ENCODE measurements at places on chromosomes 13 and 19.

DNA sequence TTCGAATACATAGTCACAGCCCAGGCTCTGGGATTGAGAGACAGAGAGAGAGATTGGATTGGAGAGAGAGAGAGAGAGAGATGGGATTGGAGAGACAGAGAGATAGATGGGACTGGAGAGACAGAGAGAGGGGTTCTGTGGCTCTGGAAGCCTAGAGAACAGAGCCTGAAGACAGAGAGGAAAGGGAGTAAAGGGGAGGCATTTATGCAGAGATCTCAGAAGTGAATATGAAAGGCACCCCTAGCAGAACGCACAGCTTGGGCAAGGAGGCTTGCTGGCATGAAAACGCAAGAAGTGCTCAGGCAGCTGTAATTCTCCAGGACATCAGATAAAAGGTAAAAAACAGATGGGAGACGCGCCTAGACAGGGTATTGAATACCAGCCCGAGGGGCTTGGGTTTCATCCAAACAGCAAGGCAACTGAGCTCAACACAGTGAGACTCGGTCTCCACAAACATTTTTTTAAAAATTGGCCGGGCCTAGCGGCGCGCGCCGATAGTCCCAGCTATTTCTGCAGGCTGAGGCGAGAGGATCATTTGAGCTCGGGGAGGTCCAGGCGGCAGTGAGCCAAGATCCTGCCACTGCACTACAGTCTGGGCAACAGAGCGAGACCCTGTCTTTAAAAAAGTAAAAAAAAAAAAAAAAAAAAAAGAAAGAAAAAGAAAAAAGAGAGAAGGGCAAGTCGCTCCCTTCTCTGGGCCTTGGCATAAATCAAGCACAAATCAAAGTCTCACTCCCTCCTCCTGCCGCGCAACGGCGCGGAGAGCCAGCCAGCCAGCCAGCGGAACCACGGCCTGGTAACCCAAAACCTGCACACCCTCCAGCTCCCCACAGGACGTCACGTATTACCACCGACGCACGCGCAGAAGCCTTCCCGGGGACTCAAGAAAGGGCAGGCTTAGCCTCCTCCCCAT is 774 bp upstream of the PPP2R1A start:
- peak; percentile 85 for DNase-seq

- DNase-seq = peak; percentile 34
These were observed 434 bp upstream of the FNDC3A start for GRCh38 chr13:48975101-48975855.

GRCh38 chr13:44013758-44014291 is 134.1 kb downstream of the LACC1 start:
- DNase-seq = no peak

DNA sequence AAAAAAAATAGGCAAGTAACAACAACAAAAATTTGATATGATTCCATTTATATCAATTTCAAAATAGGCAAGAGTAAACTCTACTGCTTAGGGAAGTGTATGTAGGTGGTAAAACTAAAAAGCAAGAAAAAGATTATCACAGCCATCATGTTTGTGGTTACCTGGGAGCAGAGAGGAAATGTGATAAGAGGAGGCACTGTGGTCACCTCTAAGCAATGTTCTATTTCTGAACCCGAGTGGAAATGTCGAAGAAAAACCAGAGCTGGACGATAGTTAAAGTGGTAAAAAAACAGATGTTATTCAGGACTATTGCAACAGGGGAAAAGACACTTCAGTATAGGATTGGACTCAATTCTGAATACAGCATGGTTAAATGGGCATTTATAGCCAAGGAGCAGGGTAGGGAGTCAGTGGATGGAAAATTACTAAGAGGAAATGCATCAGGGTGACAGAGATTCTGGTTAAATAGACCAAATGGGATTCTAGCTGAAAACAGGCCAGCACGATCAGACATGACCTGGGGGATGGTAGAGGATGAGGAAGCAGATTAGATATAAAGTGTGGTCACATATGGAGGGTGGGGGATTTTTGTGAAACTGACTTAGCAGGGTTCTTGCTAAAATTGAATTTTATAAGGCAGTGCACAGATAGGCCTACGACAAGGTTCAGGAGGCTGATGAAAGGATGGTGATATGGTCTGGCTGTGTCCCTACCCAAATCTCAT is 6.0 kb upstream of the TEX30 start:
- no peak for DNase-seq

- no peak for DNase-seq
These were observed 32.9 kb downstream of the TSHZ3 start for GRCh38 chr19:31316201-31316951.

DNA sequence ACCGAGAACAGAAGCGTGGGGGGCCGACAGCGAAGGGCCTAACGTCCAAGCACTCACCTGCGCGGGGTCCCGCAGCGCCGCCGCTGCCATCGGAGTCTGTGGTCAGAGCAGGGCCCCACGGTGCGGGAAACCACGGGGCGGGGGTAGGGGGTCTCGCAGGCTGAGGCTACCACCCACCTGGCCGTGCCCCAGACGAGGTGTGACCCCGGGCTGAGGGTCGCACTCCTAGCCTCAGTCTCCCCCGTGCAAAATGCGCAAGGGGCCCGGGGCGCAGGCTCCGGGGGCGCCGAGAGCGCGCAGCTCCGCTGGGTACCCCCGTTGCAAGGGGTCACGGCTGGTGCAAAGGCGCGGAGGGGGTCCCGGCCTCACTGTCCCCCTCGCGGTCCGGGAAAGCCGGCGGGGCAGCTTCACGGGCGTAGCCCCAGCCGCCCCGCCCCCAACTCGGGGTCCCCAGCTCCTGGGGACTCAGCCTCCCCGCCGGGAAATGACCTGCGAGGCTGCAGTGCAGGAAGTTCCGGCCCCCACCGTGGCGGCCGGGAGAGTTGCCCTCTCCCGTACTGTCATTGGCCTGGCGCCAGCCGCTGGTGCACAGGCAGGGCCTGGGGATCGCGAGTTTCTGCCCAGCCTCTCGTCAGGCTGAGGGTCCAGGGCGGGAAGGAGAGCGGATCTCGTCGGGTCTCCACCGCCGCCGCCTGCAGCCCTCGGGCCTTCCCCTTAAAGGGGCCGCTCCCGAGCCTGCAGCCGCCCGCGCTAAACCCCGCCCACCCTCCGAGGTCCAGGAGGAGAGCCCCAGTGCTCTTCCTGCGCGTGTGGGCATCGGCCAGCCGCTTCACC is at the start of gene ZNF792:
ZNF792 (minus strand) TSS at position 657 of the 834 bp plus-strand sequence; CDS start at position 90, 567 bp downstream.
- no peak for DNase-seq

GRCh38 chr13:51311957-51312520 is 27.5 kb upstream of the SERPINE3 start:
- no peak for DNase-seq

DNA sequence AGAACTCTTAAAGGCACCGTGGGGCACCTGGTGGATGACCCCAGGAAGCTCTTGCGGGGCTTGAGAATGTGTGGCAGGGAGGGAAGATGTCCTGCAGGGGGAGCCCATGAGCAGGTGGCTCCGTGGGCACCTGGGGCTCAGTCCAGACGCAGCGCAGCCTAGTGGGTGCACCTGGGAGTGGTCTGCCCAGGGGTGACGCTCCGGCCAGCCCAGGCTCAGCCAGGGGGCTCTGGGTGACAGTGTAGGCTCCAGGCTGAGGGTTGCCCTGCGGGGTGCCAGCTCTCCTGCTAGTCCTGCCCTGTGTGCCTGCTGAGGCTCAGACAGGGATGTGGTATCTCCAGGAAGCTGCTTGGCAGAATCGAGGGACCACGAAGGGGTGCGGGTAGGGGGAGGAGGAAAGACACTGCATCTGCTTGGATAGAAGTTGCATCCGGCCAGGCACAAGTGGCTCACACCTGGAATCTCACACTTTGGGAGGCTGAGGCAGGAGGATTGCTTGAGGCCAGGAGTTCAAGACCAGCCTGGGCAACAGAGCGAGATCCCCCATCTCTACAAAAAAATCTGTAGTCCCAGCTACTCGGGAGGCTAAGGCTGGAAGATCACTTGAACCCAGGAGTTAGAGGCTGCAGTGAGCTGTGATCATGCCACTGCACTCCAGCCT is 15.0 kb upstream of the PGLS start:
- DNase-seq = peak; percentile 70

GRCh38 chr19:10557603-10558197 is 8.1 kb downstream of the KRI1 start:
- no peak for DNase-seq

- DNase-seq = no peak
These were observed 71.6 kb upstream of the ZDHHC20 start for GRCh38 chr13:21530656-21531055.

- peak; percentile 55 for DNase-seq
These were observed 24.2 kb upstream of the TTYH1 start for GRCh38 chr19:54390942-54391577.

- DNase-seq = no peak
These were observed 27.3 kb downstream of the LRFN3 start for GRCh38 chr19:35963514-35963913.

- no peak for DNase-seq
These were observed 26.7 kb downstream of the ZNRF4 start for GRCh38 chr19:5481957-5482356.

GRCh38 chr13:37118016-37118415 is 12.6 kb upstream of the CSNK1A1L start:
- no peak for DNase-seq

- no peak for DNase-seq
These were observed 1599.1 kb downstream of the PCDH9 start for GRCh38 chr13:65631078-65631477.

DNA sequence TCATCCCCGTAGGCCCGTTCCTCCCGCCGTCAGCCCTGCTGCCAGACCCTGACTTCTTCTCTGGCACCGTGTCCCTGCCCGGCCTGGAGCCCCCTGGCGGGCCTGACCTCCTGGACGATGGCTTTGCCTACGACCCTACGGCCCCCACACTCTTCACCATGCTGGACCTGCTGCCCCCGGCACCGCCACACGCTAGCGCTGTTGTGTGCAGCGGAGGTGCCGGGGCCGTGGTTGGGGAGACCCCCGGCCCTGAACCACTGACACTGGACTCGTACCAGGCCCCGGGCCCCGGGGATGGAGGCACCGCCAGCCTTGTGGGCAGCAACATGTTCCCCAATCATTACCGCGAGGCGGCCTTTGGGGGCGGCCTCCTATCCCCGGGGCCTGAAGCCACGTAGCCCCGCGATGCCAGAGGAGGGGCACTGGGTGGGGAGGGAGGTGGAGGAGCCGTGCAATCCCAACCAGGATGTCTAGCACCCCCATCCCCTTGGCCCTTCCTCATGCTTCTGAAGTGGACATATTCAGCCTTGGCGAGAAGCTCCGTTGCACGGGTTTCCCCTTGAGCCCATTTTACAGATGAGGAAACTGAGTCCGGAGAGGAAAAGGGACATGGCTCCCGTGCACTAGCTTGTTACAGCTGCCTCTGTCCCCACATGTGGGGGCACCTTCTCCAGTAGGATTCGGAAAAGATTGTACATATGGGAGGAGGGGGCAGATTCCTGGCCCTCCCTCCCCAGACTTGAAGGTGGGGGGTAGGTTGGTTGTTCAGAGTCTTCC is 1.3 kb upstream of the CLASRP start:
- no peak for DNase-seq

- no peak for DNase-seq
These were observed 150.7 kb downstream of the FOXO1 start for GRCh38 chr13:40515702-40516101.

DNA sequence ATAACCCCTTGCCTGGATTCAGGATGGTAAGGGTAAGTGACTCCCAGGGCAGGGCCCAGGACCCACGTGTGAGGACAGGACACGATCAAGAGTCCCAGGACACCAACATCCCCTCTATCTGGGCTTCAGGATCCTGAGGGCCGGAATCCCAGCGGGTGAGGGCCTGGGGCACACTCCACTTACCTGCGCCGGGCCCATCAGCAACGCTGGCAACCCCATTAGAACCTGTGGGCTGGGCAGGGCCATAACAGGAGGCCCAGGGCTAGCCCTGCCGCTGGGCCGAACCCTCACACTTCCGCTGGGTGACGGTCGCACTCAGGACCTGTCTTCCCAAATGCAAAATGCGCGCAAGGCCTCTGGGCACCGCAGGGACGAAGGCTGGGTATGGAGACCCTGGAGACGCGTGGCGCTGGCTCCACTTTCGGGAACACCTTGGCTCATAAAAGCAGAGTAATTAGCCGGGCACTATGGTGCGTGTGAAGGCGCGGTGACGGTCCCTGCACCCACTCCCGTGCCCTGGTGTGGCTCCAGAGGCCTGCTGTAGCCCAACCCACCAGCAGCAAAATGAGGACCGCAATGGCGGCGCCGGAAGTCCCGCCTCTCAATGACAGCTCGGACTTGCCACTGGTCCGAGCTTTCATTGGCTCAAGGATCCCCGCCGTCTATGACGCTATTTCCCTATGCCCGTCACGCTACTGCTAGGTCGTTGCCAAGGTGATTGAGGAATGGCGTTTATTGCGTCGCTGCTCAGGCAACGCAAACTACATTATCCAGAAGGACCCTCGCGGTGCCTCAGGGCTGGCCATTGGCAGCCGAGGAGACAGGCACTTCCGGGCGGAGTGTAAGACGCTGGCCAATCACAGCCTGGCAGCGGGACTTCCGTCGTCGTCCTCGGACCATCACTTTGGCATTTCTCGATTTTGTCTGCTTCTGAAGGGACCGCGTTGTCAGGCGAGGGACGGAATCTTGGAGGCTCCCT is at the start of gene ZNF132:
ZNF132 (minus strand) TSS at position 578 of the 979 bp plus-strand sequence; CDS start at position 246, 332 bp downstream.
- DNase-seq = peak; percentile 78

DNA sequence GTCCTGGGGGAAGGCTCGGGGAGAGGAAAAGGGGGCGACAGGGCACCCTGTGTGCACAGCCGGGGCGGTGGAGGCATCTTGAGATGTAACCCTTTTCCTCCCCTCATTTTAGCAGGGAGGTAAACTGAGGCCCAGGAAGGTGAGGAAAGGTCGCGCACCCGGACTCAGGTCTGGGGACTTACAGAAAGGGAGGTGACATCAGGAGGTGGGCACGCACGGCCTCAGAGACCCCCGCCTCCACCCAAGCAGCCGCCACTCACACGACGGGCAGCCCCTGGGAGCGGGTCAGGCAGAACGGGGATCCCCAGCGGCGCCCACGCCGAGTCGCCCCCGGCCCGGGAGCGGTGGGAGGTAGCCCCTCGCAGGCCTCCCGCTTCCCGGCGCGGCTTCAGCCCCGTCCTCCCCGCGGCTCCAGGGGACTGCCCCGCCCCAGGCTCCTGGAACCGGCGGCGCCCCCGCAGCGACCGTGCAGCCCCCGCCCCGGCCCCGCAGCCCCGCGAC is 477 bp downstream of the PIP5K1C start:
- no peak for DNase-seq

DNA sequence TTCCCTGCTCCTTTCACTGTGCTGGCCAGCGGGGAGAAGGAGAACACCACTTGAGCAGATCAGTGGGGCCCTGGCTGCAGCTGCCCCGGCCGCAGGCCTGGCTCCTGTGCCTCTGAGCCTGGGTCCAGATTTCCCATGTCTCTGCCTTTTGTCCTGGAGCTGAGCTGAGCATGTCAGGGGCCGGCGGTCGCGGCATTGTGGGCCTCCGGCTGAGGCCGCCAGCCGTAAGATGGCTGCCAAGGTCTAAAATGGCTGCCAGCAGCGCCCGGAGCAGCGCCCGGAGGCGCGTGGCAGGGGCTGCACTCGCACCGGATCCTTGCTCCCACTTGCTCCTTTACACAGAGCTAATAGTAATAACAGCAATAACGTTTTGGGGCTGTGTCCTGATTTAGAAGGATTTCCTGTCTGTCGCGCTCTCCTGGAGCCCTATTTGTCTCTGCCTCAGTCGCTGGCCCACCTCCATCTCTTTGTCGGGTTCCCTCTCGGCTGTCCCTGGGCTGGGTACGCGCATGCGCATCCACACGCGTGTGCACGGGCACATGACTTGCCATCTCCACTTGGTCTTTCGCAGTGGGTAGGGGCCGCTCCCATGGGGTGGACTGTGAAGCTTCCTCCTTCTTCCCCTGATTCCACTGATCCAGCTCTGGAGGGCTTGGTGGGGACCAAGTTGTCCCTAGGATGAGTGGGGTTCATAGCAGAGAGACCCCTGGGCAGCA is 32.1 kb downstream of the LYL1 start:
- no peak for DNase-seq

Data from activated CD4-positive, alpha-beta T cell treated with anti-CD3 and anti-CD28 coated beads, Interleukin-2, amount 50 U/mL, for 24 hours (primary cell).